Cerebellum (tissue), 4 donors: ENCODE measurements at places on chromosomes 1 and 21.

DNA sequence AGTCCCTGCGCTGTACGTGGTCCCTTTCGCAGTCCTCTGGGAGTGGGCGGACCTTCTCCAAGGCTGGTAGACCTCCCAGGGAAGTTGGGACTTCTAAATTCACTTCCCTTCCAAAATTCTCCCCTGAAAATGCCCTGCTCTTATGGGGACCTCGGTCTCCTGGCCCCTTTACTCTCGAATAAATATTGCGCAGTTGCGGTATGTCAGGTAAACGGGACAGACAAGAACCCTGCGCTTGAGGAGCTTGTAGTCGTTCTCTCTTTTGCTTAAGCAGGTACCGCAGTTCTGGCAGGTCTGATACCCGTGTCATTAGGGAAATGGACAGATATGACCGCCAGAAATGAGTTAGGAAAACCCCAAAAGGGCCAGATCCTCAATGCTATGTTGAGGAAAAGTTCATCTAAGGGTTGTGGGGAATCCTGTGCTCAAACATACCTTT is 561 bp downstream of the KIF2C start:
- no peak for DNase-seq

DNA sequence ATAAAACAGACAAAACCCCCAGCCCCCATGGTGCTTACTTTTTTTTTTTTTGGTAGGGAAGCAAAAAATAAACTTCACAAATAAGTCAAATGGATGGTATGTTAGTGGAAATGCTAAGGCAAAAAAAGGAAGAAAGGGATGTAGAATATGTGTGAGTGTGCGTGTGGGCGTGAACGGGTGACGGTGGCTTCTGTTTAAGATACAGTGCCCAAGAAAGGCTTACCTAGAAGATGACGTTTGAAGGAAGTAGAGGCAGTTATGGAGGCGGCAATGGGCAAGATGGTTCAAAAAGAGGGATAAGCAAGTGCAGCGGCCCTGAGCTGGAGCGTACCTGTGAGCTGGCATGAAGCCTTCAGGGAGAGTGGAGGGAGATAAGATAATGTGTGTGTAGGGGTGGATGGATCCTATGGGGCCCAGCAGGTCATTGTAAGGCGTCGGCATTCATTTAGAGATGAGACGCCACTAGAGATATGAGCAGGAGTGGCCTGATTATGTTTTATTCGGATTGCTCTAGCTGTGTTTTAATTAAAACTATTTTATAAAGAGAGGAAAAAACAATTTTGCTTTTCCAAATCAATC is 19.9 kb downstream of the LEPR start:
- no peak for DNase-seq

DNA sequence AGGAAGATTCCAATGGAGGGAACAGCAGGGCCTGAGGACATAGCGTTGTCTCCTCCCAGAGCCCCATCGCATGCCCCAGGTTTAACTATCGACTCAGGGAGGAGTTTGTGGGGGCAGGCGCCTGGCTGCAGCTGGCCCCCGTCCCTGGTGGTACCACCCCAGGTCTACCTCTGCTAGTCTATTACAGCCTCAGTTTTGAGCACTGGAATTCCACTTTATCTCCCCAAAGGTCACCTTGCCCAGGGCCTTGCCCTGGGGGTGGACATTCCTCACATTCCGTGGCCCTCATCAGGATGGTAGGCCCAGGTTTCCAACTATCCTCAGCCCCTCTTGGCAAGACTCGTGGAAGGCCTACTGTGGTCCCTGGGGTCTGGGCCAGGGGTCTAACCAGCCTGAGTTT is 65.4 kb upstream of the SSBP3 start:
- no peak for DNase-seq

GRCh38 chr1:21523297-21523813 is 14.1 kb downstream of the ALPL start:
- no peak for DNase-seq

DNA sequence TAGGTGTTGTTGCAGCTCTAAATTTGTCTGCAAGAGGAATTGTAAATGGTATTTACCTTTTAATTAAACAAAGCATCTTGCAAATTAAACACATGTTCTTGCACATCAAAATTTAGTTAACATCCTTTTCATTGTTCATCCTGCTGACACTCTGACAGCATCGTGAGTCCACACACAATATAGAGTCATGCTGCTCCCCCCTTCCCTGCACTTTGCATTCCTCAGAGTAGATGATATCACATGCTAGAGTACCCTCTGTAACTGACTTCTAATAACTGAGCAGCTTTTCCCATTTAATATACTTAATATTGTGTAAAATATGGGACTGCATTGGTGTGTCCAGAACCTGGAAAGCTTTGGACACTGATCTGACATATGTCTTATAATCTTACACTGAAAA is 138.8 kb upstream of the DPYD start:
- DNase-seq: no peak

DNA sequence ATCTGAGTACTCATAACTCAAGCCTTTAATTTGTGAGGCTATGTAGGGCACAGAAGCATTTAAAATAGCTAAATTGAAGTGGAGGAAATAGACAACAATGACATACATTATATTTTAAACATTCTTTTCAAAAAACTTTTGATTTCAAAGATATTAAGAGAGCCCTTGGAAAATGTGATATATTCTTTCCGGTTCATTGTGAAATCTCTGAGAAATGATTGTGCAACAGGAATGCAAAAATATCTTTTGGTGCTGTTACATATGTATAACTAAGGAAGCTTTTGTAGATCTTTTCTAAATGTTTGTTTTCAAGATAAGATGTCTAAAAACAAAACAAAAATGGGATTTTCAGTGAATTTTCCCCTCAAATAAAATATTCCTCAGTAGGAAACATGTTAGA is 185.2 kb downstream of the LEPR start:
- DNase-seq: no peak

- DNase-seq: no peak
Measured at GRCh38 chr1:183956559-183957188, 80.9 kb downstream of the COLGALT2 start.

GRCh38 chr1:91597215-91597614 is 96.6 kb downstream of the CDC7 start:
- no peak for DNase-seq

DNA sequence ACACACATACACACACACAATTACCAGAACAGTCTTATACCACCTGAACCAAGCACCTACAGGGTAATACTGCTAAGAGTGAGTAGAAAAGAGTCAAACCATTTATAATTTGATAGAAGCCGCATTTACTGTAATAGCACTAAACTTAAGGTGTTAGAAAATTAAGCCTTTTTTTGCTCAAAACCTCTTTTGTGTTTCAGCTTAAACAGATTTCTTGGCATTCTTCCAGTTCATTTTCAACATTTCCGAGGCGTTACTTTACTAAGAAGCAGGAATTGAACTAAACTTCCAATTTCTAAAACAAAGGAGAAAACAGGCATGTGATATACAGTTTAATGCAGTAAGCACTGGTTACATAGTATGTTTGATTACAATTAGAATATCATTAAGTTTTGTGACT is 387.2 kb downstream of the NCAM2 start:
- no peak for DNase-seq

DNA sequence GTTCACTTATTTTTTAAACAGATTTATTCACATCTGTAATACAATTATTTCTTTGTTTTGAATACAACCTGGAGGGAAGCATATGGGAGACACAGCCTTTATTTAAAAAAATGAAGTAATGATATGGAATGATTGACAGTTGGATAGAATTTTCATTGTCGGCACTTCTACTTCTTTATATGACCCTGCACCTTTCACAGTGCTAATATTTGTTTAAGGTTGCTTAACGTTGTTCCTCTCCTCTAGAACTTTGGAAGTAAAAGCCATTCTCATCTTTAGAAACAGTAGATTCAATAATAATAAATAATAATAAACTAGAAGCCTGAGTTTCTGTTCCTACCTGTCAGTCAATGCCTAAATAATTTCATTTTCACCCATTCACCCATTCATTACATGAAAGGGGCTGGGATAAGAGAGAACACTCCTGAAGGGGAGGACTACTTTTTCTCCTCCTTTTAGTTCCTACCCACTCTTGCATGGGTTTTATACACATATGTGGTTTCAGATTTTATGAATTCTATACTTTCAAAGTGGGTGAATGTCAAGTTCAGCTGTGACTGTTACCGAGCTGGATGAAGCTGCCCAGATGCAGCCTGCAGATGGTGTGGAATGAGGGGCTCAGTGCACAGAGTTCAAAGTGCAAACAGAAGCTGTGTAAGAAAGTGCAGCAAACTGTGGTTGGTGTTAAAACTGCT is 9.4 kb downstream of the RUNX1 start:
- DNase-seq: no peak

DNA sequence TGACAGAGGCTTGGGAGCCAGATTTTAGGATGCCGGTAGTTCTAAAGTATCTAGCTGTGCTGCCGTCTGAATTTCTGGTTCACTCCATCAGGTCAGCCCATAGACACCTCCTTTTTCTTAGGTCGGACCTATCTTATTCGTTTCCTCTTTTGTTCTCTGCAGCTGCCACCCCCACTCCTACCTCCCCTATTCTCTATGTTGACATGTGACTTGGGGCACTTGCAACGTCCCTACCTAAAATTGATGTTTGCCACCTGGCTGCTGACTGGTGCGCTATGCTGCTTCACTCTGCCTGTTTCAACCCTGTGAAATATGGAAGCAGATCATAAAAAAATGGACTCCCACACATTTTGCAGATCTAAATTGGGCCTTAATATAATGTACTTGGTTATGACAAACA is 55.3 kb downstream of the PBX1 start:
- no peak for DNase-seq

DNA sequence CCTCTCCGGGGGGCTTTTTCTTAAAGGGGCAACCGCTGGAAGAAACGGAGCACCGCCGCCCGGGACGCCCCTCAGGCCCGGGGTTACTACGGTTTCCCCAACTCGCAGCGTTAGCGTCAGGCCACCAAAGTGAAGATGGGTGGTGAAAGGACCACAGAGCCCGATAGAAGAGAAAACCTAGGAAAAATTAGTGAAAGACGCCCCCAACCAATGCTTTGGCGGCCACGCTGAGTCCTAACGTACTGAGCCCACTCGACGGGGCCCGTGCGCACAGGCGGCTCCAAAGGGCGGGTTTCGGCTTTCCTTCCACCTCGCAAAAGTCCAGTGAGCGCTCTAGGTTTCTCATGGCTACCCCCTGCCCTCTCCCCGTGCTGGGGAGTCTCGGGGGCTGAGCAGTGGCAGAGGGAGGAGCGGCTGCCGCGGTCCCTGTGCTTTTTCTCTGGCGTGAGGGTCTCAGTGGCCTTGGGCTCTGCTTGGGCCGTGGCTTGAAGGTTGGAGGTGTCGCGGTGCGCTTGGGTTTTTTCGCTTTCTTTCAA is 12.2 kb upstream of the SPEN start:
- no peak for DNase-seq

- DNase-seq: peak; percentile 7
Measured at GRCh38 chr1:173669491-173669941, at the start of gene ANKRD45. ANKRD45 (minus strand) TSS chr1:173669851; CDS start chr1:173659418, 10,433 bp downstream.

GRCh38 chr1:62386351-62387121 is 50.3 kb upstream of the USP1 start:
- DNase-seq: no peak

DNA sequence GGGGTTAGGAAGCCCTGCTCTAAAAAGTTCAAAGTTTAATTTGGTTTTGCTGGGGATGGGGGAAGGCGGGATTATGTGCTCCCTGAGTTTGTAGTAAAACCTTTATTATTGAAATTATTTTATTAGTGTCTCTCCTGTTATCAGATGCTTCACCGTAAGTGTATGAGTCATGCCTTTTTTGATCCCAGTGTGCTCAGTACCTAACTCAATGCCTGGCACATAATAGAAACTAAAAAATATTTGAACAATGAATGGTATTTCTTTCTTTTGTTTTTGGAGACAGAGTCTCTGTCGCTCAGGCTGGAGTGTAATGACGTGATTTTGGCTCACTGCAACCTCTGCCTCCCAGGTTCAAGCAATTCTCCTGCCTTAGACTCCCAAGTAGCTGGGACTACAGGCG is 6.4 kb downstream of the SNRPE start:
- no peak for DNase-seq

DNA sequence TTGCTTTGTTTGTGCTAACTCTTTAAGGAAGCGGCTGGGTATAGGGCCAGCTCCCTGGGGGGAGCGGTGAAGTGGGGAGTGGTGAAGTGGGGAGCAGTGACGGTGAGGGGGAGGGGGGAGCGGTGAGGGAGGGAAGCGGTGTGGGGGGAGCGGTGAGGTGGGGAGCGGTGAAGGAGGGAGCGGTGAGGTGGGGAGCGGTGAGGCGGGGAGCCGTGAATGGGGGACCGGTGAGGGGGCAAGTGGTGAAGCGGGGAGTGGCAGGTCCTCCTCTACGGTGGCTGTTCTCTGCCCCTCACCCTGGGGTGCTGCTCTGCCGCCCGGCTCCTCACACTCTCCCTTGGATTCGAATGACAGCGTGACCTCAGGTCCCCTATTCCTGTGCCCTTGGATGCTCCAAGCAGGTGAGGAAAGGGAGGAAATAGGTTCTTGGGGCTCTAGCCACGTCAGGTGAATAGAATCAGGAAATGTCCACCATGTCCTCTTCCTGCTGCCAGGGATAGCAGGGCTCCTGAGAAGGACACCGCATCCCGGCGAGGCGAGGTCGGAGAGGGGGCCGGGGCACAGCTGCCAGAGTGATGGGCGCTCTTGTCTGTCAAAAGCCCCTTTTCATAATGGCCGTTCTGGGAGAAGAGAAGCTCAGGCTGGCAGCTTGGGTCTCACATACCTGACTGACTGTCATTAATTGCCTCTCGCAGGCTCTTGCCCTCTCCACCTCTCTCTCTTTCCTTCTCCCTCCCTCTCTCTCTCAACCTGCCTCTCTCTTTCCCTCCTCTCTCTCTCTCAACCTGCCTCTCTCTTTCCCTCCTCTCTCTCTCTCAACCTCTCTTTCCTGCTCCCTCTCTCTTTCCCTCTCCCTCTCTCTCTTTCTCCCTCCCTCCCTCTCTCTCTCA is 134.2 kb downstream of the PGBD5 start:
- DNase-seq: no peak

- no peak for DNase-seq
Measured at GRCh38 chr1:30527511-30528140, 195.8 kb downstream of the MATN1 start.

DNA sequence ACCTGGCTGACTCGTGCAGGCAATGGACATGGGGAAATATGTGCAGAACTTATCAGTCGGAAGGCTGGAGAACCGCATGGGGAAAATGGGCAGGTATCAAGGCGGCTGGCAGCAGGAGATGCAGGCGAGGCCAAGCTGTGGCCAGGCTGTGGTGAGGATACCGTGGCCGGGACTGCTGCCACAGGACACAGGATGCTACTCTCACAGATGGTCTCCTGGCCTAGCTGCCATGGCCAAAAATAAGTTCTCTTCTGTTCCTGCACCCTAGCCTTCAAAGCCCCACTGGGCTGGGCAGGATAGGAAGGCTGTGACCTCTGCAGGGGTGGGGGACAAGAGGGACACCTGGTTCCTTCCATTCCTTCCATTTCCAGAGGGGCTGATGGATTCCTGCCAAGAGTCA is 26.4 kb downstream of the TEX35 start:
- DNase-seq: peak; percentile 85

- peak; percentile 44 for DNase-seq
Measured at GRCh38 chr21:42781971-42782722, 97.2 kb downstream of the WDR4 start.

- no peak for DNase-seq
Measured at GRCh38 chr1:31101147-31101502, 35.6 kb upstream of the PUM1 start.

GRCh38 chr1:168836469-168836868 is 107.5 kb upstream of the DPT start:
- no peak for DNase-seq
